Ureter (tissue), 1 donor: ENCODE measurements at places on chromosomes 13 and 19.

DNA sequence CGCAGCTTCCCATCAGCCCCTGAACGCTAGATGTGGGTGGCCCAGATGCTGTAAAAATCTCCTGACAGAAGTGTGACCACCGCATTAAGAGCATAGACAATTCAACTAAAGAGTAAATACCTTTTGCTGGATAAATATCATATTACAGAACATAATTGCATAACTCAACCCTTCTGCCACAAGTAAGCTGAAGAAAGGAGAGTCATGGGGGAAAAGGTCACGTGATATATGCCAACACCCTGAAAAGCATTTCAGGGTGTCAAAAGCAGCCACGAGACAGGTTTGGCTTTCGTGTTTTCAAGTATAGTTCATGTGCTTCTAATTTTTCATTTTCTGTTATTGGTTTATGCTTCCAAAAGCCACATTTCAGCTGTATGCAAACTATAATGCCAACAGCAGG, 71.3 kb downstream of the LHFPL6 start:
- no peak for DNase-seq

- DNase-seq = peak; percentile 35
Observed at GRCh38 chr19:54253331-54254194, 3.5 kb downstream of the LILRB5 start.

DNA sequence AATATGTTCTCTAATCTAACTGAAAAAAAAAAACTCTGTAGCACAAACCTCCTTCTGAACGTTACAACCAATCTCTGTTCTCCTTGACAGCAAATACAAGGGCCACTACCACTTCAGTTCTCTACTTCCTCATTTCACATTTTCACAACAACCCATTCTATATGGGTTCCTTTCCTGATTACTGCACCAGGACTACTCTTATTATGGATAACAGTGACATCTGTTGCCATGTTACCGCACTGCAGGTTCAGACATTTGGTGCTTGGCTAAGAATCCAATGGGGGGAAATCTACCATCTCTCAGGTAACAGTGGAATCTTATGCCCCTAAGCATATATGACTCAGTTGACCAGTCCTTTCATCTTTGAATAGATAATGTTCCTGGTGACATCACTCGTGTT, 11.6 kb upstream of the FPR3 start:
- DNase-seq = no peak

DNA sequence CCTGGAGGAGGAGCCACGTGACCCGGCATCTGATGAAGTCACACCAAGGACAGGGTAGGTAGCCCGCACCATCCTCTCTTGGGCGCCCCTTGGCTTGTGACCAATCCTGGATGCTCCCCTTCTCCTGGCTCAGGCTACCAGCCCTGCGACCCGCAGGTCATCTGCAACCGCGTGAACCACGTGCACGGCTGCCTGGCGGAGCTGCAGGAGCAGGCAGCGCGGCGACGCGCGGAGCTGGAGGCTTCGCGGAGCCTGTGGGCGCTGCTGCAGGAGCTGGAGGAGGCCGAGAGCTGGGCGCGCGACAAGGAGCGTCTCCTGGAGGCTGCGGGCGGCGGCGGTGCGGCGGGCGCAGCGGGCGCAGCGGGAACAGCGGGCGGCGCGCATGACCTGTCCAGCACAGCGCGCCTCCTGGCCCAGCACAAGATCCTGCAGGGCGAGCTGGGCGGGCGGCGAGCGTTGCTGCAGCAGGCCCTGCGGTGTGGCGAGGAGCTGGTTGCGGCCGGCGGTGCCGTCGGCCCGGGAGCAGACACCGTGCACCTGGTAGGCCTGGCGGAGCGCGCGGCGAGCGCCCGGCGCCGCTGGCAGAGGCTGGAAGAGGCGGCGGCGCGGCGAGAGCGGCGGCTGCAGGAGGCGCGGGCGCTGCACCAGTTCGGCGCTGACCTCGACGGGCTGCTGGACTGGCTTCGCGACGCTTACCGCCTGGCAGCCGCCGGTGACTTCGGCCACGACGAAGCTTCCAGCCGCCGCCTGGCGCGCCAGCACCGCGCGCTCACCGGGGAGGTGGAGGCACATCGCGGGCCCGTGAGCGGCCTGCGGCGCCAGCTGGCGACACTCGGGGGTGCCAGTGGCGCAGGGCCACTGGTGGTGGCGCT, 45.9 kb downstream of the SPTBN4 start:
- DNase-seq = no peak

- no peak for DNase-seq
Observed at GRCh38 chr13:33845572-33846302, 27.8 kb downstream of the RFC3 start.

DNA sequence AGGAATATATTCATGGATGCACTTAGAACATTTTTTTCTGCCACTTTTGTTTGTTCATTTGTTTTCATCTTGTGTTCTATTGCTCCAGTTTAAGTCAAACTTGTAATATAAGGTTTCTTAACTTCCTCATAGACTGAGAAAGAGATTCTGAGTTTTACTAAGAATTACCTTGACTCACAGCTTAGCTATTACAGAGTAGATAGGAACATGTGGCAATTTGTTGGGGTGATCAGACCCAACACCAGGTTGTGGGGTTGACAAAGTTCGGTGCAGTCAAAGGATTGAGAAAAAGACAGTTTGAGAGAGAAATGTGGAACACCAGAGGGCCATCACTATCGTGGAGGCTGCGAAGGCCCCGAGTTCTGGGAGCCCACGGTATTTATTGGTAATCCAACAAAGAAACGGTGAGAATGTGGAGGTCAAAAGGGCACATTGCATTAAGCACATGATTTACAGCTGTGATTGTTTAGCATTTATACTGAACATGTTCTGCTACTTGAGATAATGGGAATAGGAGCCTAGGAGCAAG, 2526.0 kb downstream of the PCDH9 start:
- no peak for DNase-seq

- DNase-seq = no peak
Observed at GRCh38 chr13:32300920-32301319, 14.2 kb downstream of the ZAR1L start.

GRCh38 chr19:29515233-29515619, 10.6 kb upstream of the VSTM2B start:
- no peak for DNase-seq

- DNase-seq = no peak
Observed at GRCh38 chr19:4598712-4599111, 39.2 kb upstream of the SEMA6B start.

DNA sequence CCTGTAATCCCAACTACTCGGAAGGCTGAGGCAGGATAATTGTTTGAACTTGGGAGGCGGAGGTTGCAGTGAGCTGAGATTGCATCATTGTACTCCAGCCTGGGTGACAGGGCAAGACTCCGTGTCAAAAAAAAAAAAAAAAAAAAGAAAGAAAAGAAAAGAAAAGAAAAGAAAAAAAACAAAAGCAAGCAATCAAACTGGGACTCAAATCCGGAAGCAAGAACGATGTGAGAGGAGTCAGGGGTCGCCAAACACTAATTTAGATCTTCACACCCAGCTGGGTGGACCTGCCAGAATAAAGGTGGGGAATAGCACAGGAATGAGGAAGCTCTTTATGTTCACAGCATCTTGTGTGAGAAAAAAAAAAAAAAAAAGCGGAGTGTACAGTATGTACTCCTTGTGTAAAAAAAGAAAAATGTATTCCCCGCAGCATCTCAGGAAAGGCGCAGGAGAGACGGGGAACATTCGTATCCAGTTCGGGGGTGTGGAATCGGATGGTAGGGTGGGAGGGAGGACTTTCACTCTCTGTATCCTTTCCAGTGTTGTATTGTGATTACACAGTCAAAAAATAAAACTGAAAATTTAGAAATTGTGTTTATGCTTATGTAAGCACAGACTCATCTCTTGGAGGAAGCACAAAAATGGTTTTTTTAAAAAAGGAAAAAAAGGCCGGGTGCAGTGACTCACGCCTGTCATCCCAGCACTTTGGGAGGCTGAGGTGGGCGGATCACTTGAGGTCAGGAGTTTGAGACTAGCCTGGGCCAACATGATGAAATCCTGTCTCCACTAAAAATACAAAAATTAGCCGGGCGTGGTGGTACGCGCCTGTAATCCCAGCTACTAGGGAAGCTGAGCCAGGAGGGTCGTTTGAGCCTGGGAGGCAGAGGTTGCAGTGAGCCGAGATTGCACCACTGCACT, 7.6 kb downstream of the DNAJB1 start:
- no peak for DNase-seq

DNA sequence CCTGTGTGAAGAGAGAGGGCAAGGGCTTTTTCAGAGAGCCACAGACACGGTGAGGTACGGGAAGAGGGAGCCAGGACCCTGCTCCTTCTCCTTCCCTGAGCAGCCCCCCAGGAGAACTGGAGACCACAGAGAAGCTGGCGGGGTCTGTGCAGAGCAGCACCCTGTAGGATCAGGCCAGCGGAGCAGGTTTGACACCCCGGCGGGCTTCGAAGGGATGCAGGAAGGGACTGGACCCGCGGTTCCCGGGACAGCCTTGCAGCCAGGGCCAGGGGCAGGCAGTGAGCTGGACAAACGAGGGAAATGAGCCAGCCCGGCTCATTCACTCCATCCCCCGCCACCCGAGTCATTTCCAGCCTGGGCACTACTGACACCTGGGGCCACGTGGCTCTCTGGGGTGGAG, 22.2 kb downstream of the CPAMD8 start:
- DNase-seq = no peak

GRCh38 chr13:50074843-50075242, 59.6 kb downstream of the KCNRG start:
- DNase-seq = no peak

DNA sequence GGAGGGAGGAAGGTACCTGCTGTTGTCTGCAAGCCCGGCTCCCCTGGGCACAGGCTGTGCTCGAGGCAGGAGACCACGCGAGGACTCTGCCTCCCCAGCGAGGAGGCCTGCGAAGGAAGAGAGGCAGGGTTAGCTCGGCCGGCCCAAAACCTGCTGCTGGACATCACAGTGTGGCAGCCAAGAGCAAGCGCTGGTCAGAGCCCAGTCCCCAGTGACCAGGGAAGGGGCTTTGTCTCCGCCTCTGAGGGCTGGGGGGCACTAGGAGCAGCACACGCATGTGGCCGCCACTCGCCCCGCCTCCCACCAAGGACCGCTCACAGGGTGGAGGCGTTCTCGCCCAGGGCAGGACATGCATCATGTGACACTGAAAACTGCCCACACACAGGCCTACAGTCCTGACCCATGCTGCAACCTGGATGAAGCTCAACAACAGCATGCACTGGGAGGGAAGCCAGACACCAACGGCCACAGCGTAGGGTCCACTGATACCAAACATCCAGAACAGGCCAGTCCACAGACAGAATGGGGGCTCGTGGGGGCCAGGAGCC, 8.5 kb downstream of the MIER2 start:
- DNase-seq = no peak

- DNase-seq = no peak
Observed at GRCh38 chr13:37769078-37769477, 100.5 kb downstream of the TRPC4 start.

GRCh38 chr13:71589032-71589431, 278.0 kb downstream of the DACH1 start:
- DNase-seq = no peak

- no peak for DNase-seq
Observed at GRCh38 chr13:23754506-23754905, 134.7 kb downstream of the MIPEP start.

- DNase-seq = no peak
Observed at GRCh38 chr13:113499936-113500335, 9.4 kb upstream of the DCUN1D2 start.

- no peak for DNase-seq
Observed at GRCh38 chr13:33913829-33914228, 95.9 kb downstream of the RFC3 start.

DNA sequence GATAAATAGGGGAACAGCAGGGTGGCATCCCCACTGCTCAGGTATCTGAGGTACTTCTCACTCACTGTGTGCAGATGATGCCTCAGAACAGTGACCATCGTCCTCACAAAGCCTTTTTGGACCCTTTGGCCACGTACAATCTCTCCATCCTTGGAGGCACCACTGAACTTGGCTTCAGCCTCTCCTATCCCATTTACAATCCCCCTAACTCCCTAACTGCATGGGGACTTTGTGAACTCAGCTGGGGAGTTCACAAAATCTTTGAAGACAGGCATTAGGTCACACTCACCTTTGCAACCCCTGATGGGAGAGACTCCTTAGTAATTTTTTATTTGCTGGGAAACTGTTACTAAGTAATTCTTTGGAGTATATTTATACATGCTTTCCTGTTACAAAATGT, 60.8 kb downstream of the TBC1D4 start:
- no peak for DNase-seq

GRCh38 chr19:29271911-29272310, 59.0 kb upstream of the UQCRFS1 start:
- no peak for DNase-seq

GRCh38 chr13:108993346-108993745, 363.9 kb downstream of the MYO16 start:
- DNase-seq = no peak

DNA sequence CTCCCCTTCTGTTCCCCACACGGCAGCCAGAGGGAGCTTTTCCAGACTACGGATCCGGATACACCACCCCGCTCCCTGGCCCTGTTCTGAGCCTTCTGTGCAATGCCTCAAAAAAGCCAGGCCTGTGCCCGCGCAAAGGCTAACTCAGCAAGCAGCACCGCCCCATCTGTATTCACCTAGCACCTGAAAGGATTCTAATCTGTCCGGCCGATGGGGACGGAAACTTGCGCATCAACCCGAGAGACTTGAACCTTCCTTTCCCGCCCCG, 589 bp downstream of the ZBTB45 start:
- peak; percentile 78 for DNase-seq

GRCh38 chr13:112965573-112966115, 3.4 kb upstream of the MCF2L start:
- no peak for DNase-seq

GRCh38 chr19:29497686-29498436, 27.9 kb upstream of the VSTM2B start:
- no peak for DNase-seq

DNA sequence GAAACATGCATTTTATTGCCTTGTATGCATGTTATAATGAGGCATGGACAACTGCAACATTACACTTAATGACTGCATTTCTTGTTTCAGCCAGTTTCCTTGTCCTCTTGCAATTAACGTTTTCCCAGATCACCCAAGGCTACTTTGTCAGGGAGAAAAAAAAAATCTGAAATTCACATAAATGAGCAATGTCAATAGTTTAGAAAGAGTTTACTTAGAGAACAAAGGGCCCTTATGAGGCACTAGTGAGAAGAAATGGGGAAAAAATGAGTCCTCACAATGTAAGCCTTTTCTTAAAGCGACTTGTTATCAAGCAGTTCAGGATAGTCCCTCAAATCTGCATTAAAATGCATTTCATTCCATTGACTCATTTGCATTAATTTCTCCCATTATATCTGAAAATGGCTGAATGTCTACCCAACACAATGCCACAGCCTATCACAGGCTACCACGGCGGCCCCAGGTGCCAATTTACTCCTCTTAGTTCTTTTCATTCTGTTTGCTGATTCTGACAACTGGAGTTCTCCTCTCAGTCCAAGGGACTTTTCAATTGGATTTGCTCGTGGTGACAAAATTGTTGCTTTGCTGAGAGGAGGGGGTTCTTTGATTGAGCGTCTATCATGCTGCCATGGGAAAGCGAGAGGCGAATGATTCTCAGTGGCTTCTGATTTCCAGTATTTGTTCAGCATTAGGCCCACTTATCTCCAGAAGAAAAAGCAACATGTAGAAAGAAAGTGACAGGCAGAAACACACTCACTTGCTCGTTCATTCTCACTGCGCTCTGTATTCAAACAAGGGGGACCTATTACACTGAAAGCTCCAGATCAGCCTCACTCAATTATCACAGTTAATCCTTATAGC, 107.1 kb downstream of the DACH1 start:
- DNase-seq = no peak

- DNase-seq = no peak
Observed at GRCh38 chr13:78060966-78061365, 142.3 kb upstream of the EDNRB start.

- DNase-seq = no peak
Observed at GRCh38 chr13:96728463-96728862, 265.8 kb downstream of the OXGR1 start.
